Pancreas (tissue), 10 donors: ENCODE measurements at places on chromosomes 3 and 15. TPM values are rescaled to one million over a fixed set of nuclear protein-coding genes. Genes with fewer than 3 reads are reported as not detected.

DNA sequence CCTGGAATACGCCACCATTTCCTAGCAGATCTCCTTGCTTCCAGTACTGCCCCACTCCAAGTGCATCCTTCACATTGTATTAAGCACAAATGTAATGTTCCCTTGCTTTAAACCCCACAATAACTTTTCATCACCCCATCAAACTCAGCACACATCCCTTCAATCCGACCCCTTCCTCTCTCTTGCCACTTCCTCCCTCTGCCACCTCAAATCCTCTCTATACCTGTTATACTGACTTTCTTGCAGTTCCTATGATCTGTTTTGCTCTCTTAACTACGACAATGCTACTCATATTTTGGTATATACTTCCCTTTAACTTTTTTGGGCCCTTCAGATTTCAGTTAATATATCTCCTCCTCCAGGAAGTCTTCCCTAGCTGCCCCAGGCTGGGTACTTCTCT is 14.1 kb downstream of the PARL start:
- H3K36me3 ChIP-seq: no peaks in the 10 kb centered on the region
- H3K27ac ChIP-seq: no peak overlapping the region
- DNase-seq: no peak

BTLA gene
- not detected for polyA plus RNA-seq

DNA sequence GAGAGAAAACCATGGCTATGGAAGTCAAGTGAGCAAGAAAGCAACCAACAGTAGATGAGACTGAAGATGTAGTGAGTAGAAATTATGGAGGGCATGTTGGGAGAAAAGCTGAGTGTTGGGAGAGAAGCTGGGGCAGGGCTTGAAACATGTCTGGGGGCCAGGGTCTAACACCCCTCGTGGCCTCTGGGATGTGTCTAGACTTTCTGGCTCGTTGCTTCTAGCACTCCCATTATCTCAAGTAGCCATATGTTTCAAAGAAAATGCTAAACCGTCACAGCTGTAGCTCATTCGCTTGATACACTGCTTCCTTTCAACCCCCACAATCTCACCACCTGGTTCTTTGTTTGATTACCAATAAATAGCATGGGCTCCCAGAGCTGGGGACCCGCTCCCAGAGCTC is 83.8 kb upstream of the BCHE start:
- H3K27me3 ChIP-seq: no peaks in the 10 kb centered on the region
- H3K36me3 ChIP-seq: no peaks in the 10 kb centered on the region
- H3K4me3 ChIP-seq: no peak overlapping the region
- no peaks in the 10 kb centered on the region for H3K4me1 ChIP-seq

OCA2 gene
- polyA plus RNA-seq: 0.23 TPM

GRCh38 chr15:52392008-52392687 is 96.5 kb upstream of the MYO5C start:
- H3K36me3 ChIP-seq: no peaks in the 10 kb centered on the region
- no peak for DNase-seq
- no peak overlapping the region for H3K4me3 ChIP-seq

PTH1R gene
- polyA plus RNA-seq: 32.0 TPM

DNA sequence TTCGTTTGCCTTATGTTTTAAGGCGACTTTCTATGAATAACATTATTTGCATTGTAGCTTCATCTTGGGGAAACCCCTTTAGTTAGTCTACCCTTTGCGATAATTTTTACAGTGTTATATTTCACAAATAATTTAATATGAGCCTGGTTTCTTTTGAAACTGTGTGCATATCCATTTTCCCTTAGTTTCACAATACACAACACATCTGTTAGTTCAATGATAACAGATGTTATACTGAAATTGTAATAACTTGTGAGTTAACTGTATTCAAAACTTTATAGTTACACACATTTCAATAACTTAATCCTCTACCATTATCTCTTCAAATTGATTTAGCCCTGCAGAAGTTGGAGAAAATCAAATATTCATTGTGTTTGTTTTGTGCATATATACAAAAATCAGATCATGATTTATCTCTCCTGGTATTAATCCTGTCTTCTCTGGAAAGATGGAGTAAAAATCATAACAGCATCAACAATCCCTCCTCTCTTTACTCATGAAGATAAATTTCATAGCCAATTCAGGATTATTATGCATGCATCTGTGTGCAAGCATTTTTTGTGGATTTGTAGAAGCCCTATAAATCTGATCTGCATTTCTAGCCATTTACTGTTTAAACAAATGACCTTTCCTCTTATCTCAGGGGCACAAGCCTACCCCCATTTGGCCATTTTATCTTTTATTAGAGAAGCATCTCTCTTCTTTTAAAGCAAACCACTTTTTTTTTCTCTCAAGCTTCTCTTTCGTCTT is 304.0 kb downstream of the VPS13C start:
- H3K4me1 ChIP-seq: no peaks in the 10 kb centered on the region
- no peaks in the 10 kb centered on the region for H3K27me3 ChIP-seq
- no peak for DNase-seq

GRCh38 chr3:68483041-68483440 is 449.3 kb downstream of the TAFA4 start:
- no peaks in the 10 kb centered on the region for H3K36me3 ChIP-seq
- no peaks in the 10 kb centered on the region for H3K27me3 ChIP-seq
- no peaks in the 10 kb centered on the region for H3K4me1 ChIP-seq
- no peak for DNase-seq

GRCh38 chr15:100141311-100142001 is 200.3 kb downstream of the ADAMTS17 start:
- H3K27me3 ChIP-seq: no peaks in the 10 kb centered on the region
- no peak overlapping the region for H3K27ac ChIP-seq
- H3K4me3 ChIP-seq: no peak overlapping the region
- no peaks in the 10 kb centered on the region for H3K4me1 ChIP-seq
- DNase-seq: no peak

- no peaks in the 10 kb centered on the region for H3K27me3 ChIP-seq
- no peak for DNase-seq
- H3K4me1 ChIP-seq: no peaks in the 10 kb centered on the region
- H3K4me3 ChIP-seq: no peak overlapping the region
Measured at GRCh38 chr3:87795701-87796100, 263.1 kb downstream of the CGGBP1 start.

HACD3 gene
- 28.8 TPM for polyA plus RNA-seq

PLA2G4E gene
- polyA plus RNA-seq: not detected

B3GNT5 gene
- 3.0 TPM for polyA plus RNA-seq

DNA sequence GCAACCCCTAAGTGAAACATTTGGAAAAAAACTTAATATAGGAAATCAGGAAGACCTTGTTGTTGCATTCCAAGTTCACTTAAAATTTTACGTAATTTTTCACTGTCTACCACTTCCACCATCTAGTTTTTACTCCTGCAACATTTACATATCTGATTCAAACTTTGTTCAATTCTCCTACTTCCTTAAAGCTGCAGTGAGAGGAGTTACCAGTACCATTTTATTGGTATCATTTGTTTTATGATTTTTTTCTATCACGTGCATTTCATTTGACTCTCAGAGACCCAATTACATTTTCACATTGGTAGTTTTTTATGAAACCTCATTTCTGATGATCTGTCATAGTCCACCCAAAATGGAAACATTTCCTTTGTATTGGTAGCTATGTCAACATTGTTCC is 284.9 kb upstream of the MDFIC2 start:
- H3K4me1 ChIP-seq: no peaks in the 10 kb centered on the region
- H3K4me3 ChIP-seq: no peak overlapping the region
- H3K27ac ChIP-seq: no peak overlapping the region
- no peaks in the 10 kb centered on the region for H3K27me3 ChIP-seq

DNA sequence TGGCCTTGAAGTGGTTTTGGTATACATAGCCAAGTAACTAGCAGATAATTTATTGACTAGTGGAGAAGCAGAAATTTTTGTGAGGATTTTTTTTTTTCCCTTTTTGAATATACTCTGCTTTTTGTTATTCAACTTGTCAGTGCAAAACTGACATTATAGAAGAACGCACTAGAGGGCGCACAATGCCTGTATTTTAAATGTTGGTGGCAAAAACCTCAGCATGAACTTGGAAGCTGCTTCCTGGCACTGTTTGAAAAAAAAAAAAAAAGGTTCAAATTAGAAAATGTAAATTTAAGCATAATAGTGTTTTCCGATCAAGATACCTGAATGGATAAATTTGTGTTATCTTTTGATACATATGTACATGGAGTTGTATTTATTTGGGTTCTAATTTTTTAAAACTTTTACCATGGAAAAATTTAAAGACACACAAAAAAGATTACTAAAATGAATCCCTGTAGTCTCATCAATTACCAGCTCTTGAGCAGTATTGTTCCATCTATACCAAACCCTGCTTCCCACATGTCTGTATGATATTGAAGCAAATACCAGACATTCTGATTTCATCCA is 56.0 kb downstream of the SLC25A26 start:
- H3K36me3 ChIP-seq: no peaks in the 10 kb centered on the region
- H3K4me1 ChIP-seq: peaks cover 3% of the 10 kb centered on the region
- H3K4me3 ChIP-seq: no peak overlapping the region
- H3K27ac ChIP-seq: no peak overlapping the region
- no peaks in the 10 kb centered on the region for H3K27me3 ChIP-seq

DNA sequence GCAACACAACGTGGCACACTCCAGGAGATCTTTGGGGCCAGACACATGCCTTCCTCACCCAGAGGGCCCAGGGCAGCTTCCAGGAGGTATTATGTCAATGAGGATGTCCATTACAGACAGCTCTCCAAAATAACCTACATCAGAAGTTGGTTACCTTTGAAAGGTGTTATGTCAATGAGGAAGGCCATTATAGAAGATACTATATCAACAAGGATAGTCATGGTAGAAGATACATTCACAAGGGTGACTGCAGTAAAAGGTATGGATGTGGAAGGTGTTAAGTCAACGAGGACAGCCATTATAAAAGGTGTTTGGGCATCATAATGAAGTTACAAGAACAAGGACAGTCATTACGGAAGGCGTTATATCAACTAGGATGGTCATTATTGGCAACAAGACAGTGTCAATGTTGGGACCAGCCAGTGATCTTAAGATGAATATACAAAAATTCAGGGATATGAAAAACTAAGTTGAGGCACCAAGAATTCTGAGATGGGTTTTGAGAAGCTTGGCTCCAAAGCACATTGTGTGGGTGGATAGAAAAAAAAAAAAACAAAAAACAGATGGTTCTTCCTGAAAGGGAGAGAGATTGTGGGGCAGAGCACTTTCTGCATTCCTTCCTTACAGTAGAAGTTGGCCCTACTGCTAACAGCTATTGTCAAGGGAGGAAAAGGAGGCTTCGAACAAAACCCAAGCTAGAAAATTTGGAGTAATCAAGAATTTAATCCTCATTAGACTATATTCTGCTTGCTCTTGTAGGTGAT is 11.2 kb downstream of the CDCP1 start:
- peaks cover 17% of the 10 kb centered on the region for H3K4me1 ChIP-seq
- H3K27ac ChIP-seq: no peak overlapping the region
- H3K4me3 ChIP-seq: no peak overlapping the region
- no peak for DNase-seq

PGBD4 gene
- polyA plus RNA-seq: 0.85 TPM

GRCh38 chr3:69791106-69791505 is 51.8 kb downstream of the MITF start:
- no peaks in the 10 kb centered on the region for H3K4me1 ChIP-seq
- DNase-seq: no peak
- no peaks in the 10 kb centered on the region for H3K27me3 ChIP-seq
- H3K27ac ChIP-seq: no peak overlapping the region
- H3K36me3 ChIP-seq: no peaks in the 10 kb centered on the region

MED12L gene
- 0.16 TPM for polyA plus RNA-seq

GRCh38 chr3:171796625-171797264 is 13.5 kb downstream of the PLD1 start:
- H3K36me3 ChIP-seq: no peaks in the 10 kb centered on the region
- H3K4me1 ChIP-seq: peaks cover under 1% of the 10 kb centered on the region
- H3K4me3 ChIP-seq: no peak overlapping the region
- H3K27ac ChIP-seq: no peak overlapping the region
- no peaks in the 10 kb centered on the region for H3K27me3 ChIP-seq

- no peak overlapping the region for H3K27ac ChIP-seq
- no peaks in the 10 kb centered on the region for H3K27me3 ChIP-seq
- H3K4me3 ChIP-seq: no peak overlapping the region
- no peaks in the 10 kb centered on the region for H3K4me1 ChIP-seq
- no peak for DNase-seq
- no peaks in the 10 kb centered on the region for H3K36me3 ChIP-seq
Measured at GRCh38 chr3:106514431-106514830, 645.6 kb upstream of the CBLB start.

DNA sequence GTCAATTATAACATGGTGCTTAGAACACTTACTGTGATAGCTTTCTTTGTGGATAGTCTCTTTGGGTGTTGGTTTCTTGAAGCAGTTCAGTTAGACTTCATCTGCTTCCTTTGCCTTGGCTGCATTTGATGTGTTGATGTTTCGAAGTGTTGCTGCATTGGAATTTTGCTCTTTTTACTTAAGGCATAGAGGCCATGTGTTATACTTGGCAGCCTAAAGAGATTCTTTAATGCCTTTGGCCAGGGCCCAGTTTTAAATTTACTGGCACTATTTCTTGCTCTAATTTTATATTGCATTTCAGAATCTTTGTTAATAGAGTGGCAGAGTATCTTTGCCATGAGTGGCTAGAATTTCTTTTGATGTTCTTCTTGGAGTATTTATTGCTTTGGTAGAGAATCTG is 21.2 kb downstream of the NR1D2 start:
- DNase-seq: no peak
- H3K4me3 ChIP-seq: no peak overlapping the region
- H3K4me1 ChIP-seq: no peaks in the 10 kb centered on the region

GADL1 gene
- not detected for polyA plus RNA-seq

ACTC1 gene
- 1.6 TPM for polyA plus RNA-seq

GRCh38 chr3:42946050-42946449 is 33.1 kb upstream of the GASK1A start:
- no peaks in the 10 kb centered on the region for H3K4me1 ChIP-seq
- no peak overlapping the region for H3K4me3 ChIP-seq
- no peaks in the 10 kb centered on the region for H3K36me3 ChIP-seq
- DNase-seq: no peak
- H3K27ac ChIP-seq: no peak overlapping the region

GRCh38 chr3:128205558-128206145 is 52.4 kb downstream of the EEFSEC start:
- no peaks in the 10 kb centered on the region for H3K4me1 ChIP-seq
- no peak for DNase-seq
- H3K27me3 ChIP-seq: no peaks in the 10 kb centered on the region
- no peak overlapping the region for H3K4me3 ChIP-seq
- H3K36me3 ChIP-seq: no peaks in the 10 kb centered on the region

- no peak for DNase-seq
- H3K27ac ChIP-seq: no peak overlapping the region
- H3K4me3 ChIP-seq: no peak overlapping the region
- H3K4me1 ChIP-seq: no peaks in the 10 kb centered on the region
- no peaks in the 10 kb centered on the region for H3K36me3 ChIP-seq
- H3K27me3 ChIP-seq: no peaks in the 10 kb centered on the region
Measured at GRCh38 chr3:95971573-95971972, 842.8 kb upstream of the EPHA6 start.
